ENCODE measurements at places on chromosomes 2 and 18.

GRCh38 chr18:45680066-45680690, 43.8 kb upstream of the SLC14A1 start:
- DNase-seq, result no peak

- DNase-seq, result no peak
Measured at GRCh38 chr2:168039881-168040280, 207.5 kb downstream of the STK39 start.

DNA sequence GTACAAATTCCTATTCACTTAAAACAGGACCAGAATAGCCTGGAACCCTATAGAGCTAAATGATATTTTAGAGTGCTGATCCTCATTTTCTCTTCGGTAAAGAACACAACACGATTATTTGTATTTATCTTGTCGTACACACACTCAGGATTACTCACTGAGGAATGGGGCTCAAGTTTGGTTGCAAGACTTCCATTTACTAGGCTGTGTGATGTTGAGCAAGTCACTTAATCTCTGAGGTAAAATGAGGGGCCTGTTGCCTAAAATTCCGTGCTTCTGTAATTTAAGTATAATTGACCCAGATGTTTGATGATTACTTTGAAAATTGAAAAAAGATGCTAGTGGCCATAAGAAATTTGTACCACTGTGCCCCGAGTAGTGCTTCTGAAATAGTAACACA, 42.6 kb upstream of the MAP4K3 start:
- DNase-seq, result no peak

DNA sequence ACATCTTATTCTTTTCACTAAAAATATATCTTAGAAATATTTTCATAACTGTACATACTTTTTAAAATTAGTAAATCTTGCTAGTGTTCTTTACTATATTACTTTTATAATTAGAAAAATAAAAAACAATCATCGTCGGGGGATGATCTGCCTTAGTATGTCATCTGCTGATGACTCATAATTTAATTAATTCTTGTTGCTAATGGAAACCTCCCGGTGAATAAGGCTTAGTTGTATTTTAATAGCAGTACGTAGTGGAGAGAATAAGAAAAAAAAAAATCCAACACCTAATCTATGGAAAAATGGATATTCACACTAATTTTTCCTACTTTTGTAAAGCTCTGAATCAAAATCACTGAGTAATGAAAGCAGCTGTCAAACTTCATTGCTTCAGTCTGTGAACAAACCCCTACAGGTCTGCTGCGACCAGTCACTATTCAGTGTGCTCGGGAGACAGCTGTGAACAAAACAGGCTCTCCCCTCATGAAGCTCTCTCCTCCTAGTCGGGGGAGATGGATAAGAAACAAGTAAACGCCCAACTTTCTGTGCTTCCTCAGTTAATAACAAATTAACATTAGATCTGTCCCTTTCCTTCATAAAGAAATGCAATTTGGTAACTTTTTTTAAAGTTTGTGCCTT, 97.4 kb upstream of the UPP2 start:
- no peak for DNase-seq

- DNase-seq, result no peak
Measured at GRCh38 chr2:25740810-25741381, 67.5 kb upstream of the DTNB start.

DNA sequence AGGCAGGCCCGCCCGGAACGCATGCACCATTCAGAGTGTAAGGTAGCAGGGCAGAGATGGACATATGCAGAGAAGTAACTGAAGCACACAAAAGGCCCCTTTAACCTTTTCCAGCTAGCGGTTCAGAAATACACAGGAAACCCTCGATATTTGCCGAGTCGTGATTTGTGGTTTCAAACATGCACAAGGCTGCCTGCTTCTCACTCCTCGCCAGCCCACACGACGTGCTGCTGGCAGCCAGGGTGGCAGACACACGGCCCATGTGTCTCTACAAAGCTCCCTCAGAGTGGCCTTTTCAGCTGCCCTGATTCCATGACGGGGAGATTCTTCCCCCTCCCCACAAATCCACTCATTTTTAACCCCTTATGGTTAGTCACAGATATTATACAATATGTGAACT, 23.6 kb downstream of the ZBTB7C start:
- DNase-seq, result no peak

DNA sequence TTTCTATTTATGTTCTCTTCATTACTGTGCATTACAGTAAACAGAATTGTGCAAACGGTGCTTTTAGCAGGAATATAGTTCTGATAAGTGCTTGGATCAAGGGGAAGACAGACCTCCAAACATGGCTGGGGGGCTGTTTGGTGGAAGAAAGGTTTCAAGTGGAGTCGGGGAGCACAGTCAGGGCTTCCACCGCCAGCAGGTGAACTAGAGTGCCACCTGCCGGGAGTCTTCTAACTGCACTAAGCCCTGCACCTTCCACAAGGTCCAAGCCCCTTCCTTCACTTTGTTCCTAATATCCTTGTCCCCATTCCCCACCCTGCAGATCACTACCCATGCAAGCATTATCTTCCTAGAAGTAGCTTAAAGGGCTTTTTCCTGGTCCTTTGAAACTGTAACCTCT, 11.1 kb downstream of the ONECUT2 start:
- peak; percentile 44 for DNase-seq

DNA sequence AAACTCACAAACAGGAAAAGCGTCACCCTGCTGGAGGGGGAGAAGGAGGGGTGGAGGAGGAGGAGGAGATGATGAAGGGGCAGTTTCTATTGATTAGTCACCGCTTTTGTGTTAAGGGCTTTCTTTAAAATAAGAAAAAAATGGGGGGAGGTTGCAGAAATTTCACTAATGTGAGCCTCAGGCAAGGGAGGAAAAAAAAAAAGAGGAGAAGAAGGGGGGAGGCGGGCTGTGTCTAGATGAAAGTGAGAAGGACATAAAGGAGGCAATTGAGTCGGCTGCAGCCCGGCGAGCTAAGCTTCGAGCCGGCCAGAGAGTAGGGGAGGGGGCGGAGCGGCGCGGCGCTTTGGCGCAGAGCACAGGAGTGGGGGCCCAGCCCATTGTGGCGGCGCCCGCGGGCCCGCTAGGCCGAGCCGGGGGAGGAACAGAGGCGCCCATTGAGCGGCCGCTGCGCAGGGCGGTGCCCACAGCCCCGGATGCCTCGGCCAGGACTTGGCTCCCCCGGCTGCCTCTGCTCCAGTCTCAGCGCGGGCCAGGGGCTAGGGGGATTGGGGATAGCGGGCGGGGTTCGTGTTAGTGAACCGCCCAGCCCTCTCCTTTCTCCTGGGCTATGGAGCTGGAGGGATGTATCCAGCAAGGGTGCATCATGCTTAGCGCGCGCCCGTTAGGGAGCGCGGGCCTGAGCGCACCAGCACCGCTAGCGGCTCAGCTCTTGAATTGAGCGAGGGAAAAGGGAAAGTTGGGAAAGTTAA, 7.9 kb downstream of the PAX3 start:
- no peak for DNase-seq

GRCh38 chr18:62331581-62332356, 6.7 kb downstream of the TNFRSF11A start:
- peak; percentile 99 for DNase-seq

- no peak for DNase-seq
Measured at GRCh38 chr18:25443776-25444175, 91.8 kb upstream of the ZNF521 start.

All from lung microvascular endothelial cell (primary cell).